Stimulated activated CD4-positive, alpha-beta T cell treated with anti-CD3 and anti-CD28 coated beads, TNF-alpha, amount 100 ng/mL, for 48 hours (primary cell): ENCODE measurements at places on chromosomes 4 and X.

- DNase-seq, result no peak
Observed at GRCh38 chr4:165877286-165877685, 4.2 kb downstream of the TLL1 start.

DNA sequence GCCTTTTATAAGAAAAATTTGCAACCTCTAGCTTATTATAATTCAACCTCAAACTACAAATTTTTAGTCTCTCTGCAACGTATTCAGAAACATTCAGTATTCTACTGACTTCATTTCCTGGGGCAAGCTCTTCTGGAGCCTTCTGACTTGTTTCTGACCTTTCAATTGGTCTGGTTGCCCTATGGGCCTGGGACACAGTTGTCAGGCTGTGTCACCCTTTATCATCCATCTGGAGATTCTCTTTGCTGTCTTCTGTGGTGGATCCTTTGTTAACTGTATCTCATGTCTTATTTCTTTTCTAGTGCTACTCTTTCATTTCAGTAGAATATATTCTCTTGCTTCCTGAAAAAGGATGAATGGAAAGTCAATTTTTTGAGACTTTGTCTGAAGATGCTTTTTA, 55.1 kb upstream of the PGRMC2 start:
- DNase-seq, result no peak

DNA sequence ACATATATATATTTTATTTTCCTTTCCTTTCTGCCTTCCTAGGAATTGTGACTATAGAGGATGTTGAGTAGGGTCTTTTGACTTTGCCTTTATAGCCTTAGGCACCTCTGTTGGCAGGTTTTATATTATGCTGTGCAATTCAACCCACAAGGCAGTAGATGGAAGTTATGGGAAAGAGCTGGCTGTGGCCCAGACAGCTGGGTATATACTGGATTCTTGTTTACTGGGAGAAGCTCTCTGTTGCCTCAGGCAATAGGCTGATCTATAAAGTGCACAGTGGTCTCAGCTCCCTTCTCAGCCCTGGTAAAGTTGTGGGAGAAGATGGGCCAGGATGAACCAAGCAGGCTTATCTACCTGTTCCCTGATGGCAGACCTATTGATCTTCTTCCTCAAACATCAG, 342.0 kb downstream of the GBA3 start:
- DNase-seq, result no peak

GRCh38 chr4:147944249-147944648, 212.4 kb downstream of the ARHGAP10 start:
- no peak for DNase-seq

- DNase-seq, result no peak
Observed at GRCh38 chrX:104193485-104193884, 27.2 kb downstream of the FAM199X start.

DNA sequence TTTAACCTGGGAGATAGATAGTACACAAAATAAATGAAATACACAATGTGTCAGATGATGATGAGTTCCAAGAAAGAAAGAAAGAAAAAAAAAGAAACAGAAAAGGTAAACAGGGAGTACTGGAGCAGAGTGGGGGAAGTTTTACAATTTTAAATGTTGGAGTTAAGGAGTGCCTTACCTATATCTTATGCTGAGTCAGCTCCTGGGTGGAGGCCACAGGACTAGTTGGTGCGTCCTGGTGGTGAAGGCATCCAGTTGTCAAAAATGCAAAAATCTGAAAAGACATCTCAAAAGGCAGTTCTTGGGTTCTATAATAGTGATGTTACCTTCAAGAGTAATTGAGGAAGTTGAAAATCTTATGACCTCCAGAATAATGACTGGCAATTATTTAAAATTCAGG, 42.4 kb upstream of the MTMR8 start:
- no peak for DNase-seq
